ENCODE measurements at places on chromosomes 3 and 15. TPM values are rescaled to one million over a fixed set of nuclear protein-coding genes. Genes with fewer than 3 reads are reported as not detected.

The CFAP20DC gene
- not detected for total RNA-seq

The TTLL13 gene
- not detected for total RNA-seq

The IQCF6 gene
- total RNA-seq, result not detected

The STARD9 gene
- total RNA-seq, result 15.2 TPM

The NME9 gene
- 0.08 TPM for total RNA-seq

The A4GNT gene
- 0.16 TPM for total RNA-seq

The SLC49A4 gene
- 19.8 TPM for total RNA-seq

The PLSCR4 gene
- total RNA-seq, result 4.1 TPM

The MRAS gene
- 57.8 TPM for total RNA-seq

The AHSG gene
- not detected for total RNA-seq

The ADAMTSL3 gene
- total RNA-seq, result 0.22 TPM

The CD96 gene
- 0.33 TPM for total RNA-seq

The GPR171 gene
- not detected for total RNA-seq

The MYEF2 gene
- total RNA-seq, result not detected

The CLDN18 gene
- total RNA-seq, result not detected

The CGNL1 gene
- total RNA-seq, result 5.5 TPM

The KNSTRN gene
- 93.9 TPM for total RNA-seq

The P2RY1 gene
- 1.2 TPM for total RNA-seq

The ROPN1 gene
- not detected for total RNA-seq

The FAM81A gene
- 27.3 TPM for total RNA-seq

The THPO gene
- 0.61 TPM for total RNA-seq

The GP9 gene
- not detected for total RNA-seq

The GCNT3 gene
- total RNA-seq, result 0.08 TPM

The ZPLD1 gene
- total RNA-seq, result 0.15 TPM

The SERPINI2 gene
- not detected for total RNA-seq

The IL17RB gene
- total RNA-seq, result not detected

The TUSC7 gene
- not detected for total RNA-seq

The CHAC1 gene
- total RNA-seq, result 1.0 TPM

The PP2D1 gene
- not detected for total RNA-seq

The ESYT3 gene
- 0.56 TPM for total RNA-seq

The GHSR gene
- total RNA-seq, result 1.0 TPM

The EEF1AKMT4 gene
- 5.5 TPM for total RNA-seq

The TMEM158 gene
- total RNA-seq, result 0.26 TPM

The RNU5B-1 gene
- total RNA-seq, result not detected

The EPHB3 gene
- total RNA-seq, result 16.6 TPM

The SLC24A5 gene
- not detected for total RNA-seq

The RBP2 gene
- not detected for total RNA-seq

The CSTA gene
- total RNA-seq, result not detected

All from SJCRH30 (cell line).